ENCODE measurements at places on chromosomes 6 and 20. TPM values are rescaled to one million over a fixed set of nuclear protein-coding genes. Genes with fewer than 3 reads are reported as not detected.

DNA sequence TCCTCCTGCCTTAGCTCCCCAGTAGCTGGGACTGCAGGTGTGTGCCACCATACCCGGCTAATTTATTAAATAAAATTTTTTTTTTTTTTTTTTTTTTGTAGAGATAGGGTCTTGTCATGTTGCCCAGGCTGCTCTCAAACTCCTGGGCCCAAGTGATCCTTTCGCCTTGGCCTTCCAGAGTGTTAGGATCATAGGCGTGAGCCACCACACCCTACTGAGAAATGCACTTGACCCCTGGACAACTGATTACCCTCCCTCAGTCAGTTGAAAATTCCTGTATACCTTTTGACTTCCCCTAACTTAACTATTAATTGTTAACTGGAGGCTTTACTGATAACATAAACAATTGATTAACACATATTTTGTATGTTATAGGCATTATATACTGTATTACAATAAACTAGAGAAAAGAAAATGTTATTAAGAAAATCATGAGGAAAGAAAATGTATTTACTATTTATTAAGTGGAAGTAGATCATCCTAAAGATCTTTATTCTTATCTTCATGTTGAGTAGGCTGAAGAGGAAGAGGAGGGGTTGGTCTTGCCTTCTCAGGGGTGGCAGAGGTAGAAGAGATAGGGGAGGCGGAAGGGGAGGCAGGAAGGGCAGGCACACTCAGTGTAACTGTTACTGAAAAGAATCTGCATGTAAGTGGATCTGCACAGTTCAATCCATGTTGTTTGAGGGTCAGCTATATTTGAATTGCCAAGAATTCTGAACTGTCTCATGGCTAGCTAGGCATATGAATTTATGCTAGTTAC lies 104.3 kb downstream of the FARS2 start:
- DNase-seq: no peak

AGPAT4 gene
- total RNA-seq: 6.0 TPM

GRCh38 chr6:63793465-63794137 lies 158.0 kb downstream of the PHF3 start:
- no peak for DNase-seq

FOXP4 gene
- 15.0 TPM for total RNA-seq

DNA sequence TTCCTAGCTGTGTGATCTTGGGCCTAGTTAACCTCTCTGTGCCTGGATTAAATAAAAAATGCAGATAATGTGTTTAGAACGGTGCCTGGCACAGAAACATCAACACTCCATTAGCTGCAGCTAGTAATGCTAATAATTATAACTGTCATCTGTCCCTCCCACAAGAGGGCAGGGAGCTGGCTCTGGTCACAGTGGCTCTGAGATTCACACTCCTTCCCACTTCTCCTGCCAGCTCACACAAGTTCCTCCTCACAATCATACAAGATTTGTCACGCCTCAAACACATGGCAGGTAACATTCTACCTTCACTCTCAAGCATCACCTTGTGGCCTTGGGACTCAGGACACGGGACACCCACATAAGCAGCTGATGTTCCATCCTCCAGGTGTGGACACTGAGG lies 2.4 kb downstream of the ADA start:
- no peak for DNase-seq

DNA sequence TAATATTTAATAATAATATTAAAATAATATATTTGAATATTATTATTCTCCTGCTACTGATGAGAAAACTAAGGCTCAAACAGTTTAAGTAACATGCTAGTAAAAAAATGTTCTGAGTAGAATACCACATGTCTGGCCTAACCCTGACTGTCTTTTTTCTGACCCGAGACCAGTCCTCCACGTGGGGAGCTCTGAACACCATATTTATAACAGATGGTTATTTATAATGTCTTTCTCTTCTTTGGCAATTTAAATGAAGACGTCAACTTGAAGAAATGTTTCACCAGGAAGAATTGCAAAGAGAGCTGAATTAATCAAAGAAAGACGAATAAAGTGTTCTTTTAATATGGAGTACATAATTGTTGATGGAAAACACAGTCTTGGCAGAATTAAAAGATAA lies 82.0 kb downstream of the SLC22A3 start:
- no peak for DNase-seq

CRISP2 gene
- not detected for total RNA-seq
